Testis (tissue), 5 donors: ENCODE measurements at places on chromosomes 6 and 20. TPM values are rescaled to one million over a fixed set of nuclear protein-coding genes. Genes with fewer than 3 reads are reported as not detected.
A peak's percentile ranks its signal among the peaks of the same experiment; 100 is the strongest.

- no peaks in the 10 kb centered on the region for H3K4me1 ChIP-seq
- H3K36me3 ChIP-seq = no peaks in the 10 kb centered on the region
- no peak overlapping the region for H3K27ac ChIP-seq
These were observed 51.0 kb downstream of the EDN3 start for GRCh38 chr20:59351157-59352040.

GRCh38 chr6:33450434-33450833 lies 3.9 kb upstream of the ZBTB9 start:
- H3K4me1 ChIP-seq = peaks cover 14% of the 10 kb centered on the region
- no peak overlapping the region for H3K4me3 ChIP-seq
- H3K27me3 ChIP-seq = no peaks in the 10 kb centered on the region
- H3K36me3 ChIP-seq = no peaks in the 10 kb centered on the region
- H3K27ac ChIP-seq = no peak overlapping the region

GRCh38 chr6:170149681-170150589 lies 140.9 kb downstream of the DLL1 start:
- no peaks in the 10 kb centered on the region for H3K36me3 ChIP-seq
- no peak overlapping the region for H3K27ac ChIP-seq
- DNase-seq = no peak
- no peaks in the 10 kb centered on the region for H3K27me3 ChIP-seq

GRCh38 chr6:37020812-37021211 lies 15.4 kb downstream of the FGD2 start:
- H3K4me1 ChIP-seq = peaks cover 24% of the 10 kb centered on the region
- no peak for DNase-seq
- no peak overlapping the region for H3K4me3 ChIP-seq
- no peak overlapping the region for H3K27ac ChIP-seq

DNA sequence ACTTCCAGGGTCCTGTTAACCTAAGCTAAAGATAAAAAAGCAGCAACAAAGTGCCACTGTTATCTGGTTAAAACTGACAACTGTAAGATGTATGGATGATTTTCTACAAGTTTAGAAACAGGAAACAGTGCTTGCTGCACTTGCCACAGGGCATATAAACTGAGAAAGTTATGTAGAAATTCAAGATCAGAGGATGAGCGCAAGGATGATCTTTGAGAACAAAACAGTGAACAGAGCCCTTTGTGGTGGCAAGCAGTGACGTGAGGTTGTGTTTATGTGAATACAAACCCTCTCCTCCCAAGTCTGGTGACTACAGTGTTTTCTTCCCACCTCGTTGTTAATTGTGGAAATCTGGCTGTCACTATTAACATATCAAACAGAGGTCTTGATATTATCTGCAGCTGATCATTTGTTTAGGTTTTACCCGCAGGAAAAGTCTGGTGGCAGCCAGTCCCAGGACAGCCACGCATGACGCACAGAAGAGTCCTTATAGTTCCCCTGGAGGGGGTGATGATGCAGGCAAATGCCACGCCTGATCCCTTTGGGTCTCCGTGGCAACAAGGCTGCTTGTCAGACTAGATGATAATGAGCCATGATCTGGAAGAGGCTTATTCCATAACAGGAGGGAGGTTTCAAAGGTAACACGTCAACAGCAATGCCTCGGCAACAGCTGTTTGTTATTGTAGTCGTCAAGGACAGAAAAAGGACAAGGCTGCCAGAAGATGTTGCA lies 43.1 kb upstream of the TNFAIP3 start:
- no peak overlapping the region for H3K4me3 ChIP-seq
- no peaks in the 10 kb centered on the region for H3K27me3 ChIP-seq
- no peak overlapping the region for H3K27ac ChIP-seq
- DNase-seq = peak; percentile 50

DNA sequence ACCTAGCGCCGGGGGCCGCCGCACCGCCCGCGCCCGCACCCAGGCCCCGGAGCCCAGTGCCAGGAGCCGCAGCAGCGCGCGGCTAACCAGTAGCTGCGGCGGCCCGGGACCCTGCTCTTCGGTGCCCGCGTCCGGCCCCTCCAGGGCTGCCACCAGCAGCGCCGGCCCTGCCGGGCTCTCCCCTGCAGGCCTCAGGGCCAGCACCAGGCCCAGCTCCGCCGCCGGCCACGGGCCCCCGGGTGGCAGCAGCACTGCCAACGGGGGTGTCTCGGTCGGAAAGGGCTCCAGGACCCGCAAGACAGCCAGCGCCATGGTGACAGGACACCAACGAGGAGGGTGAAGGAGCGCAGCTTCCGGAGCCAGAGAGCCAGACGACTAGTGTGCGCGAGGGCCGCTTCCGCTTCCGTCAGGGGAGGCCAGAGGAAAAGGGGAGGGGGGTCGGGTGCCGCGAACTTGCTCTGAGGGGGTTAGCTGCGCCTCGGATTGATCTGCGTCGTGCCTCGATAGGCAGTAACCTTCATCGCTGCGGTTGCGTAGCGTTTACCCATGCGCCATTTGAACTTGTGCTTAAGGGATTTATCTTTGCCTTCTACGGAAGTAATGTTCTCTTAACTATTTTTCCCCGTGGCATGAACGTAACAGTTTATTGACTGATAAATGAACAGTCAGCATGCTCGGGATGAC lies at the start of gene PEX6:
Gene PEX6, minus strand, starts transcription at position 343 of the 684 bp plus-strand sequence. Its CDS starts 31 bp downstream, at position 312.
- H3K4me3 ChIP-seq = peak within 1 kb of the TSS; percentile 89
- H3K36me3 ChIP-seq = no peaks in the 10 kb centered on the region
- H3K27me3 ChIP-seq = no peaks in the 10 kb centered on the region
- H3K4me1 ChIP-seq = peaks cover 14% of the 10 kb centered on the region
- H3K27ac ChIP-seq = peak within 1 kb of the TSS; percentile 86

DNA sequence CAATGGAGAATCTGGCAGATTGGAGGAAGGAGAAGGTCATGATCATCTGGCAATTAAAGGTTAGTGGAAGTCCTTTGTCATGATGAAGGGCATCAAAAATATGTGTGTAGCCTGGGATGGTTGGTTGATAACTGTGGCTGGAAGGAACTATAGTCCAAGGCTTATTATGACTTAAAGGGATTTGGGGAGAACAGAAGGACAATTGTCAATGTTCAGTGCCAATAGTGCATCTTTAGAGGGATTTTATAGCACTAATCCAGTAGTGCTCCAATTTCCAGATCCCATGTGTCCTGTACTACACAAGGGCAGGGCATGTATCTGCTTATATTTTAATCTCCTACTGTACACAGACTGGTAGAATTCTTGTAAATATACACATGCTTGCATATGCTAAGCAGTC lies 5.0 kb upstream of the ZBTB24 start:
- peaks cover 5% of the 10 kb centered on the region for H3K4me1 ChIP-seq
- DNase-seq = no peak

GRCh38 chr6:70592391-70593117 lies 25.8 kb downstream of the SDHAF4 start:
- no peak overlapping the region for H3K27ac ChIP-seq
- H3K4me1 ChIP-seq = no peaks in the 10 kb centered on the region
- H3K4me3 ChIP-seq = no peak overlapping the region
- DNase-seq = no peak
- H3K36me3 ChIP-seq = no peaks in the 10 kb centered on the region

DNA sequence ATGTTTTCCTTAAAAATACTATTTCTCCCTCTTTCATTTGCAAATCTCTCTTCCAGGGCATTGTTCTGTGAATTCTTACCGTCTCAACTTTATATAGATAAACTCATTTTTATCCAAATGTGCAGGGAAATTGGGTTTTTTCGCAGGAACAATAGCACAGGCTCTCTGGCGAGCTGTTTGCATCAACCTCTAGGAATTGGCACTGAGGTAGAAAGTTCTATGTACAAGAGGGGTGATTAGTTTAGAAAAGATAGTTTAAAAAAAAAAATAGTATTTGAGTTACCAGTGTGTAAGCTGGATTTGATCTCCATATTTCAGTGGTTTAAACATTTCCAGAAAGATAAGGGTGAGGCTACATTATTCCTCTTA lies 129.7 kb upstream of the BTN3A2 start:
- no peaks in the 10 kb centered on the region for H3K36me3 ChIP-seq
- peaks cover 4% of the 10 kb centered on the region for H3K27me3 ChIP-seq
- peak overlapping the region; percentile 19 for H3K27ac ChIP-seq

GRCh38 chr20:47875297-47876025 lies 90.2 kb upstream of the SULF2 start:
- no peaks in the 10 kb centered on the region for H3K36me3 ChIP-seq
- peaks cover 7% of the 10 kb centered on the region for H3K4me1 ChIP-seq
- no peak overlapping the region for H3K4me3 ChIP-seq
- no peak overlapping the region for H3K27ac ChIP-seq

GRCh38 chr6:31568537-31568961 lies 3.5 kb upstream of the LTA start:
- no peak overlapping the region for H3K27ac ChIP-seq
- H3K4me1 ChIP-seq = no peaks in the 10 kb centered on the region
- no peaks in the 10 kb centered on the region for H3K27me3 ChIP-seq
- H3K4me3 ChIP-seq = no peak overlapping the region

- H3K4me3 ChIP-seq = no peak overlapping the region
- H3K36me3 ChIP-seq = no peaks in the 10 kb centered on the region
- DNase-seq = no peak
- H3K4me1 ChIP-seq = peaks cover 11% of the 10 kb centered on the region
- H3K27ac ChIP-seq = no peak overlapping the region
These were observed 38.7 kb downstream of the MOXD1 start for GRCh38 chr6:132362442-132363185.

- H3K4me3 ChIP-seq = peak overlapping the region; percentile 74
- H3K36me3 ChIP-seq = no peaks in the 10 kb centered on the region
- peaks cover 6% of the 10 kb centered on the region for H3K4me1 ChIP-seq
- no peak for DNase-seq
These were observed 1.2 kb downstream of the ABHD12 start for GRCh38 chr20:25389401-25389857.

GRCh38 chr20:25072226-25072811 lies 9.6 kb downstream of the VSX1 start:
- H3K4me1 ChIP-seq = no peaks in the 10 kb centered on the region
- DNase-seq = no peak
- no peaks in the 10 kb centered on the region for H3K27me3 ChIP-seq
- no peak overlapping the region for H3K4me3 ChIP-seq

DNA sequence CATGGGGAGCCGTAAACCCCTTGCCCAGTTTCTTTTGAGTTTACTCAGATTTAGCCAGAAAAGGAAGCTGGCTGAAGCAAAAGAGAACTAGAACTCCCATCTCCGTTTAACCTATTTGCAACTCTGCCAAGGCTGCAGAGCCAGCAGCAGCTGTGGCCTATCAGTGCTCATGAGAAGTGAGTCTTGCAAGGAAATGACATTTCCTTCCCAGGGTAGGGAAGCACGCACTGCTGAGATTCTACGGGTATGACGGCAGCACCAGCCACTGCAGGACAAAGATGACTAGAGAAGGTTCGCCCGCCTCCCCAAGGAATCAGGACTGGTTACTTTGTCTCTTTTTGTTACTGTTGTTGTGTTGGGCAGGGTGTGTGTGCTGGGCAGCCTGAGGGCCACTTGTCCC lies 47.6 kb downstream of the PPP1R3G start:
- peak; percentile 81 for DNase-seq
- no peaks in the 10 kb centered on the region for H3K27me3 ChIP-seq
- no peaks in the 10 kb centered on the region for H3K36me3 ChIP-seq

DNA sequence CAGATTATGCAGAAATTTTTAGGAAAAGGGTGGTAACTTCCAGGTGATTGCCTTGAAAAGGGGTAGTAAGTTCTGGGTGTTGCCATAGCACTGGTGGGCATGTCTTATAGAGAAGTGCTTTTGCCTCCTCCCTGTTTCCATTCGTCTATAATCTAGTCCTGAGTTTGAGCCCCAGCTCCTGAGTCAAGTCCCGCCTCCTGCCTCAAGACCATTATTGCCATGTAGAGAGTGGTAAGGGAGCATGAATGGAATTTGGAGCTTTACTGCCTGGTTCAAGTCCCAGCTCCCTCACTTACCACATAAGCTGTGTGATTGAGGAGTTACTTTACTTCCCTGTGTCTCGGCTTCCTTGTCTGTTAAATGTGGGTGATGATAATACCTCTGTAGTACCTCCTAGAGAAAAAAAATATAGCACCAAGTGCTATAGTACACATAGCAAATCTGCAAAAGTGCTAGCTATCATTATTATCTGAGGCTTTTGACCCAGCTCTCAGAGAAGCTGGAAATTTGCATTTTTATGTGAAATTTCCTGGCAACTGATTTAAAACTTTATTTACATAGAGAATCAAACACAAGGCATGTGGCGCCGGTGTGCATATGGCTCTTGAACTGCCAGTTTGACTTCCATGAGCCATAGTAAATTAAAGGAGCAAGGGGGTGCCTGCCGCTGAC lies 36.0 kb downstream of the TGM6 start:
- no peak for DNase-seq
- no peaks in the 10 kb centered on the region for H3K36me3 ChIP-seq
- no peak overlapping the region for H3K27ac ChIP-seq

- no peak overlapping the region for H3K27ac ChIP-seq
- peaks cover 8% of the 10 kb centered on the region for H3K4me1 ChIP-seq
- no peak overlapping the region for H3K4me3 ChIP-seq
- H3K36me3 ChIP-seq = no peaks in the 10 kb centered on the region
- no peak for DNase-seq
These were observed 59.2 kb downstream of the ZDHHC14 start for GRCh38 chr6:157440171-157440570.

DNA sequence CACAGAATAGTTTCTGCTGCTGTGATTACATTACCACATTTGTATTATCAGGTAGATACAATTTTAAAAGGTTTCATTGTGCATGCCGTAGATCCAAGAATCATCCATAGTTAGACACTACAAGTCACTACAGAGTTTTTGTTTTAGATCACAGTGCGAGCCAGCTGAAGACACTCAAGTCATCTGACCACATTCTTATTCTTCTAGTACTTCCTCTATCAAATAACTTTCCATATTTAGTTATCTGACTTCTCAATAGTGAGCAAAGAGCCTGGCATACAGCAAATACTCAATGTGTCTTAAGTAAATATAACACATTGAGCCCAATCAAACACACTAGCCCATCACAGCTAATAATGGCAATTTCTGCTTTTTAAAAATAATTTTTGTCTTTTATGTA lies 195.4 kb downstream of the ASCC3 start:
- no peak for DNase-seq
- no peaks in the 10 kb centered on the region for H3K27me3 ChIP-seq
- H3K4me3 ChIP-seq = no peak overlapping the region

DNA sequence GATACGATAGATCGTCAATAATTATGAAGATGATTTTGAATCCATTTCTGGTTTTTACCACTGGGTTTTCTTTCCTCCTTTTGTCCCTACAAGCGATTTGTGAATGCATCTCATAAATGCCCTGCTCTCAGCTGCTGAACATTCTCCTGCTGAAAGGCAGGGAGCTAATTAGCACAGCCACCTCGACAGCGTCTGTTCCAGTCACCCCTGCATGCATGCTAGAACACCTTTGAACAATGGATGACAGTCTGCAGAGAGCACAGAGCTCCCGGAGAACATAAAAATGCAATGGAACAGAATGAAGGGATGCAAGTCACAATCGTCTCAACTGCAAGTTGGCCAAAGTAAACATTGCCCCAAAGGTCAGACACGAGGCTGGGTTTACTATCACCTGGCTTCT lies 105.8 kb downstream of the SLC35B3 start:
- no peaks in the 10 kb centered on the region for H3K36me3 ChIP-seq
- DNase-seq = no peak
- H3K27ac ChIP-seq = no peak overlapping the region
- no peaks in the 10 kb centered on the region for H3K4me1 ChIP-seq
- H3K27me3 ChIP-seq = no peaks in the 10 kb centered on the region

DSP gene
- 4.1 TPM for total RNA-seq

DEFB132 gene
- total RNA-seq = not detected

DLL1 gene
- total RNA-seq = 5.5 TPM

TDRD6 gene
- 42.2 TPM for total RNA-seq

C6orf132 gene
- total RNA-seq = 1.3 TPM

HCRTR2 gene
- total RNA-seq = 0.50 TPM

HUS1B gene
- 13.5 TPM for total RNA-seq

LINC00237 gene
- not detected for total RNA-seq

PRDM13 gene
- 0.68 TPM for total RNA-seq

ACTL10 gene
- 26.6 TPM for total RNA-seq

RAB44 gene
- total RNA-seq = 0.56 TPM
